Stimulated activated CD4-positive, alpha-beta T cell treated with anti-CD3 and anti-CD28 coated beads, TNF-alpha, amount 100 ng/mL, for 1 hour (primary cell): ENCODE measurements at places on chromosomes 2 and 18.

DNA sequence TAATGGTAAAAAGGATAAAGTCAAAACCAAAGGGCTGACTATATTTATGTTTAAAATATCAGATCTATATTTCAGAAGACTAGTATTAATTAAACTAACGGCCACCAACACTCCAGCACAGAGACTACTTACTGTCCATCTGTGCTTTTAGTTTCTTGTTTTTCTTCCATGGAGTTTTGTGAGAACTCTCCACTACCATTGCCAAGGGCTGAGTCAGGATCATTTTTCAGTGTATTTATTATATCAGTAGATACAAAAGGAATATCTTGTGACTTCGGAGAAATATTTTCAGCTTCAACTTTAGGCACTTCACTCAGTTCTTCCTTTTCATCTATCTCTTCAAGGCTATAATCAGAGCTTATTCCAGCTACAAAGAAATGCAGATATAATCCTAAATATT lies 79.1 kb upstream of the GRB14 start:
- DNase-seq, result no peak

- peak; percentile 42 for DNase-seq
Measured at GRCh38 chr2:230866756-230867523, 2.2 kb downstream of the ITM2C start.

DNA sequence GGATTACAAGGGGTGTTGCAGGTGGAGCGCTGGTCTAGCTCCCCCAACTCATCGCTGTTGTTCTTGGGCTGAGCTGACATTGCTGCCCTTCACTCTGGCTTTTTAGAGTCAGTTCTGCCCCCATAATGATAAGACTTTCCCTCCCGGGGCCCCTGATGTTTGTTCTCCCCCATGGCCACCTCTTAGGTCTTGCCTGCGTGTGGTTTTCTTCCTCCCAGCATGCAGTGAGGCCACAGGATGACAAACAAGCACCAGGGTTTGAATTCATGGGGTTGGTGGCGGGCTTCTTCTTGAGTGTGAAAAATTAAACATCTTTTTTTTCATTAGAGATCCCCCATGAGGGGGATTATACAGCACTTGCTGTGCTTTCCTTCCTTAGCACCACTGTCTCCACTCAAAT lies 74.1 kb downstream of the CTAGE1 start:
- DNase-seq, result no peak

- no peak for DNase-seq
Measured at GRCh38 chr2:221104361-221104811, 467.7 kb downstream of the EPHA4 start.

DNA sequence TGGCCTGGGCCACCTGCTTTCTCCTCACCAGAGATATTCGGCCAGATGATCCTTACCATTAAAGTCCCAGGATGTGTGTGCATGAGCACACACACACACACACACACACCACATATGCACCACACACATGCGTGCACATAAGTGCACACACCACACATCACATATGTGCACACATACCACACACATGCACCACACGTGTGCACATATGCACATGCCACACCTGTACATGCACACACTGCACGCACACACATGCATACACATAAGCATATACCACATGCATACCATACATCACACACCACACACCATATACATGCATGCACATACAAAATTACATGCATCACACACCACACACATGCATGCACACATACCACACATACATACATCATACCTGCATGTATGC lies 38.7 kb downstream of the RPL37A start:
- no peak for DNase-seq

- no peak for DNase-seq
Measured at GRCh38 chr2:26466662-26467310, 11.1 kb downstream of the OTOF start.

DNA sequence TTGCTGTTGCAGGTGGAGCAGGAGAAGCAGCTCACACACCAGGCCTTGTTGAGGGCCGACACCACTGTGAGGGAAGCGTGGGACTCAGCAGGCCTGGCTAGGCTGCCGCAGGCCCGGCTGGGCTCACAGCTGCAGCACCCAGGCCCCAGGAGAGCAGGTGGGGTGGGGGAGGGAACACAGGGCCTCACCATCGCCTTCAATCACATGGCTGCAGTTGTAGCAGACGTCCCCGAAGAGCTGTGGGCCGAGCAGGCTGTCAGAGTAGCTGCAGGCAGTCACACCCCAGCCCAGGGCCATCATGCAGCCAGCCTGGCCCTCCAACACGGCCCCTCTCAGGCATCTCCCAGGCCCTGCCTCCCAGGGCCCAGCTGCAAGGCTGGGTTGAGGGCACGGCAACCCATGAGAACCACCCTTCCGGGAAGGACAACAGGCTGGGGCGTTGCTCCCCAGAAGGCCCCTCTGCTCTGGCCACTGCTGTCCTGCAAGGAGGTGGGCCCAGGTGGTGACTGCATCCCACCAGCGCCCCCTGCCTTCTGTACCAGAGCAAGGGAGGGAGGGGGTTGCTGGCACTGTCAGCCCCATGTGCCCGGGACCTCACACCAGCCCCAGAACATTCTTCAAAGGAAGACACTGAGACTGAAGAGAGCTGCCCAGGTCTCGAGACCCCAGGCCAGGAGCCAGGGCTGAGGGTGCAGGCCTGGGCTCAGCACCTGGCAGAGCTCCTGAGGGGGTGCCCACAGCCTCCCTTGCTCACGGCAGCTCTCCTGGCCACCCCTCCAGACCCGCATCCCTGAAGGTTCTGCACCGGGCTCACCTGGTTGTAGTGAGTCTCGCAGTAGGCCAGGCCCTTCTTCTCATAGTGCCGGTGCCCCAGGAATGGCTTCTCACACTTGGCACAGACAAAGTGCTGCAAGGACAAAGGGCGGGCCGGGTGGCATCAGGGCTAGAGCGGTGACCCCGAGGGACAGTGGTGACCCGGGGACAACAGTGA lies 5.6 kb upstream of the GPR17 start:
- DNase-seq, result no peak

DNA sequence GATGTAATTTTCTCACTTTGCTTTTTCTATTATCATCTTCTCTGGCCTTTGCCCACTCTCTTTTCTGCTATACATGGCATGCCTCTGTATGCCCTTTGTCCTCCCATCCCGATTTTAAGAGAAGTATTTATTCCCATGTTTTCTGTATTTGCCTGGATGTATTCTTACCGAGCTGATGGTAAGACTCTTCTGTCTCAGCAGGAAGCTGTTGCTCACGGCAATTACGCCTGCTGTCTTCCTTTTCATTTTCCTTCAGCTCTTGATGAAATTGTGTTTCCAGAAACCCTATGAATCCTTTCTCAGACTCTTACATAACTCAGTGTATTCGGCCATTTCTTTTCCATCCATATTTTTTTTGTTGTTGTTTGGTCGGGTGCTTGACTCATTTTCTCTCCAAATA lies 121.6 kb downstream of the SP3 start:
- no peak for DNase-seq

- DNase-seq, result no peak
Measured at GRCh38 chr2:222361787-222362186, 62.6 kb upstream of the SGPP2 start.

DNA sequence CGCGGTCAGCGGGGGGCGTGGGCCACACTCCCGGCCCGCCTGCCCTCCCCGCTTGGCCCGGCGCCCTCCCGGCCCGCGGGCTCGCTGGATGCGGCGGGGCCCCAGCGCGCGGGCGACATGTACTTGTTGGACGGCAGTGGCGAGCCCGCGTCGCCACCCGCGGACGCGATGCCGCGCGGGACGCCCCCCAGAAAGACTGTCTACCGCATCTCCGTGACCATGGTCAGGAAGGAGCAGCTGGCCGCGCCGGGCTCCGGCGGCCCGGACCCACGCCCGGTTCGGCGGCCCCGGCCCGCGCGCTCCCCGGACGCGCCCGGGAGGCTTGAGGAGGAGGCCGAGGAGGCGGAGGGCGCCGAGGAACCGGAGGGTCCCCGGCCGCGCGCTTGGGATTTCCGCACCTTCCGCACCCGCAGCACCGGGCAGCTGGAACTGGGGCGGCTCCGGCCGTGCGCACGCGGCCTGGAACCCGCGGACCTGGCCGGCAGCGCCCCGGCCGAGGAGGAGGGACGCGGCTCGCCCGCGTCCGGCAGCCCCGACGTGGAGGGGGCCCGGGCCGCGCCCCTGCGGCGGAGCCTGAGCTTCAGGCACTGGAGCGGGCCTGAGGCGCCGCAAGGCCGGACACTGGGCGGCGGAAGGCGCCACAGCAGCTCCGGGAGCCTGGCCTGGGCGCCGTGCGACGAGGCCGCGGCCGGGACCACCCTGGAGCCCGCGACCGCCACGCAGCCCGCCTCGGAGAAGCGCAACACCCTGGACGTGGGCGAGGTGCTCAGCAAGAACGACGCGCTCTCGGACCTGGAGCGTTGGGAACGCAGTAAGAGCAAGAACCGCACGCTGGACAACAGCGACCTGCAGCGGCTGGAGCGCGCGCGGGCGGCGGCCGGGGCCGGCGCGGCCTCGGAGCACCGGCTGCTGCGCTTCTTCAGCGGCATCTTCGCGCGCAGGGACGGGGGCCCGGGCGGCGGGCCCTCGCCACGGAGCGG lies 176.4 kb downstream of the AGAP1 start:
- no peak for DNase-seq

DNA sequence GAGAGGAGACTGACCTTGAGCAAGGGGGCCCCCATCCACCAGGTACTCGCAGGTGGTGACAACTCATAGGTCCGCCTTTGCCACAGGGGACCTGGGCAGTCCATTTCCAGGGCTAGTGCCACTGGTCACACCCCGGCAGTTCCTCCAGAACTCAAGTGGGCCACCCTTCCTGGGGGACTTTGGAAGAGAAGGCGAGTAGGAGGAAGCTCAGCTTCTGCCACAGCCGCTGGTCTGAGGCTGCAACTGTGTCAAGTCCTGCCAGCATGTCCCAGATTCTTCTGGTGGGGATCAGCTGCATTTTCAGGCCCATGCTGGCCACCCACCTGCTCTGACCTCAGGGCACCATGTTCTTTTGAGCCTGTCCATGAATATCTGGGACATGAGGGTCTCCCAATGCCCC lies 423.9 kb upstream of the MYT1L start:
- no peak for DNase-seq

GRCh38 chr2:229340086-229340760 lies 69.1 kb upstream of the PID1 start:
- DNase-seq, result no peak

GRCh38 chr18:493986-494983 lies 6.2 kb downstream of the COLEC12 start:
- DNase-seq, result no peak

- DNase-seq, result no peak
Measured at GRCh38 chr2:237752761-237753165, 45.8 kb upstream of the RBM44 start.

DNA sequence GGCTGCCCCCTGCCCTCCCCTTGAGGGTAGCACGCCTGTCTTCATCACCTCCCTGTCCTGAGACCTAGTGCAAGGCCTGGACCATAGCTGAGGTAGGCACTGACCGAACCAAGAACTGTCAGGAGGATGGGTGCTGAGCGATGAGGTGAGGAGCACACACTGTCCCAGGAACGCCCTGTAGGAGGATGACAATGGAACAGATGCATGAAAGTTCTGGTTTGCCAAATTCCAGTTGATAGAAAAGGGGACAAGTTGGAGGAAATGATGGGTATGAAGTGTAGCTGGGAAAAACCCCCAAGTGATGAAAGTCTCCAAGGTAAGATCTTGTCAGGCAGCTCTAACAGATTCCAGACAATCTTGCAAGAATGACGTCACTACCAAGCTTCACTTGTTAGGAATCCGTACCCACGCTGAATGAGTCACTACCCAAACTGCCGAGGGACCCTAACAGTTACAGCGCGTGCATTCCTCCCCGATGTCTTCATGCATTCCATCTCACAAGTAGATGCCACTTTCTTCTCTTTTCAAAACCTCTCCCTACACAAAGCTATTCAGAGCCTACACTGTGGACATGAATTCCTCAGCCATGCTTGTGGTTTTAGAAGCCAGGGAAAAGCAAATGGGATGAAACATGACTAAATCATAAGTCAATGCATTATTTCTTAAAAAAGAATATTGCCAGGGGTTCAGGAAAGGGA lies 27.6 kb downstream of the MRPL33 start:
- no peak for DNase-seq

DNA sequence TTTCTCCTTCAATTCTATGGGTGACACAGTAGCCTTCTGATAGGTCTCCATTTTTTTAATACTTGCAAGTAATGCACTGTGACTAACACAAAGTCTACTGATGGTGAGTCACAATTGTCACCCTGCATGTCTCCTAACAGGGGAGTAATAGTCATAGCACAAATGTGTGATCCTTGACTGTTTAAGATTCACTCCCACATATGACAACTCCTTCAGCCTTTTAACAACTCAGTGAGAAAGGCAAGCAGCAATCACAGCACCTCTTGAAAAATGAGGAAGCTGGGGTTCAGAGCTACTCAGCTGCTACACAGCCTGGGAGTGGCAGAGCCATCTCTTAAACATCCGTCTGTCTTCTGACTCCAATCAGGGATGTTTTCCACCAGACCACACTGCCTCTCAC lies 63.8 kb downstream of the EHD3 start:
- no peak for DNase-seq

- DNase-seq, result no peak
Measured at GRCh38 chr18:3099327-3099726, 86.4 kb upstream of the LPIN2 start.

DNA sequence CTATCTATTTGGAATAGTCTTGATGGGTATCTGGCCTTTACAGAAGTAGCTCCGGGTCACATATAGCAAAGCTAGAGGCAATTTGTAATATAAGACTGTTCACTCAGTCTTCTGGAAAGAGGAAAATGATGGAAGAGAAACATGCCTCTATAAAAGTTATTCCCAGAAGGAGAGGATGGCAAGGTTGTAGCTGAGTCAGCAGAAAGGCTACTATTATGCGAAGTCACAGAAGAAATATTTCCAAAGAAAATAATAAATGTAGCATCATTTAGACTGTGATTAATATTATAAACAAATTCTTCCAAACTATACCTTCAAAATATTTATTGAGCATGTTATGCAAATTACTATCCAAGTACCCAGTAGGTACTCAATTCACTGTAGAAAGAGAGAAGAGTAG lies 1027.7 kb upstream of the TMEFF2 start:
- DNase-seq, result no peak

- no peak for DNase-seq
Measured at GRCh38 chr2:145029873-145030272, 510.0 kb upstream of the ZEB2 start.

GRCh38 chr2:67246791-67247190 lies 150.3 kb upstream of the ETAA1 start:
- DNase-seq, result no peak

DNA sequence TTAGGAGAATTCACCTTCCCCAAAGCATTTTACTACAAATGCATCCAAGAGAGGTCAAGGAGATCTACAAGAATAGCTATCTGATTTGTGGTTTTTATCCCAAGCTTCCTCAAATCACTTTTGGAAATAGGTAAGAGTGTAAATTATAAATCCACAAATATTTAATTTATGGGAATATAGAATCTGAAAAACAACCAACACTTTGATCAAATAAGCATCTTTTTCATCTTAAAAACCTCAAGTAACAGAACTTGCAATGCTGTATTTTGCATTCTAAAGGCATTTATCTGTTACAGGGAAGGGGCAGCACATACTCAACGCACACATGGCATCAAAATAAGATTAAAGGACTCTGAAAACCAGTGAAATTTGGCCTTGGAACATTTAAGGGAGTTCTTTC lies 1.9 kb downstream of the ZNF385B start:
- no peak for DNase-seq
